Left cardiac atrium (tissue), 4 donors: ENCODE measurements at places on chromosomes 16 and 17.

GRCh38 chr17:59839651-59840328 lies 53.0 kb downstream of the TUBD1 start:
- no peak for DNase-seq

GRCh38 chr17:81182596-81182995 lies 16.6 kb upstream of the AATK start:
- DNase-seq: no peak

- DNase-seq: no peak
Observed at GRCh38 chr17:40497695-40498094, 3.7 kb downstream of the TNS4 start.

GRCh38 chr16:31071861-31072260 lies 2.2 kb downstream of the ZNF668 start:
- no peak for DNase-seq

DNA sequence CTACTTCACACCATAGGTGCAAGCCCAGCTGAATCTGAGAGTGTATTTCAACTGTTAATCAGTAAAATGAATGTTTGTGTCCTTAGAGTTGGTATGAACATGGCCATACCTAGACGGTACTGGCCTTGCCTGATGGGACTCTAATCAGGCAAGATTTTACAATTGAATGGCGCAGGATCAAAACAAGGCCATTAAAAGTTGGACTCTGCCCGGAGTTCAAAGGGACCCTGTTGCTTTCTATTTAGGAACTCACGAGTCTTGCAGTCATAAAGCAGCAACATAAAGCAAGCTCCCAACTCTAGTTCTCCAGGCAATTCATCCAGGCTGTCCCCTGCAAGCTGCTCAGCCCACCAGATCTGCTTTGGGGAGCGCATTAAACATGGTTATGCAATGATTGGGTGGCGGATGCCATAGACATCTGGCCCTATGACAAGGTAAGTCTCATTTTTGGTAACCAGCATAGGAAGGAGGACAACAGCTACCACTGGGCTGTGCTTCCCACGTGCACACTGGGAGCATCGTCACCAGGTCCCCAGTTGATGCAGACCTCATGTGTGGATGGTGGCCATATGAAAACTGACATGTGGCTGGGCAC lies 8.8 kb downstream of the TMEM186 start:
- DNase-seq: no peak

DNA sequence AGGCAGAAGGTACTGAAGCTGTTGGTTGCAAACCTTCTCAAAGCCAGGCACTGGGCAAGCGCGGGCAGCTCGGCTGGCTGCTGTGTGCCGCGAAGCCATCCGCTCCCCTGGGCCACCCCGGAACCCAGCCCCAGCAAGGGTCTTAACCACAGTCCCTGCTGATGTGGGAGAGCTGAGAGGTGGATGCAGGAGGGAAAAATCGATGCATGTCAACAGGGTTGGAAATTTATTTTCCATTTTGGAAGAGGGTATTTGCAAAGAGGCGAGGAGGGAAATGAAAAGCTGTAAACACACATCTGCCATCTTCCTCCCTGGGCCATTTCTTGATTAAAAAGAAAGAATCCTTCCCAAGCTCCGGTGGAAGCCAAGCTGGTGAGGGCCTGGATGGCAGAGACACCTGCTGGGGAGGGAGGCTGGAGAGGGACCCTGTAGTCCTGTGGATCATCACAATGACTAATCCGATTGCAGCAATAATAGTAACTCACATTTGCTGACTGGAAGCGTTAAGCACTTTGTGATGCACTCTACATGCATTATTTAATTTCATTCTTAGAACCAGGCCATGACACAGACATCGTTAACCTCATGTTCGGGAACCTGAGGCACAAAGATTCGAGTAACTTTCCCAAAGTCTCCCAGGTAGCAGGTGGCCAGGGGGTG lies 13.9 kb upstream of the TBX2 start:
- DNase-seq: no peak

- DNase-seq: peak; percentile 72
Observed at GRCh38 chr17:19386974-19387920, at the start of gene MFAP4. MFAP4 (minus strand) TSS chr17:19387190; CDS start chr17:19387155, 35 bp downstream.

GRCh38 chr16:20849589-20850390 lies 43.5 kb downstream of the REXO5 start:
- DNase-seq: peak; percentile 69

GRCh38 chr17:79612468-79613194 lies 1.8 kb upstream of the RBFOX3 start:
- DNase-seq: no peak

DNA sequence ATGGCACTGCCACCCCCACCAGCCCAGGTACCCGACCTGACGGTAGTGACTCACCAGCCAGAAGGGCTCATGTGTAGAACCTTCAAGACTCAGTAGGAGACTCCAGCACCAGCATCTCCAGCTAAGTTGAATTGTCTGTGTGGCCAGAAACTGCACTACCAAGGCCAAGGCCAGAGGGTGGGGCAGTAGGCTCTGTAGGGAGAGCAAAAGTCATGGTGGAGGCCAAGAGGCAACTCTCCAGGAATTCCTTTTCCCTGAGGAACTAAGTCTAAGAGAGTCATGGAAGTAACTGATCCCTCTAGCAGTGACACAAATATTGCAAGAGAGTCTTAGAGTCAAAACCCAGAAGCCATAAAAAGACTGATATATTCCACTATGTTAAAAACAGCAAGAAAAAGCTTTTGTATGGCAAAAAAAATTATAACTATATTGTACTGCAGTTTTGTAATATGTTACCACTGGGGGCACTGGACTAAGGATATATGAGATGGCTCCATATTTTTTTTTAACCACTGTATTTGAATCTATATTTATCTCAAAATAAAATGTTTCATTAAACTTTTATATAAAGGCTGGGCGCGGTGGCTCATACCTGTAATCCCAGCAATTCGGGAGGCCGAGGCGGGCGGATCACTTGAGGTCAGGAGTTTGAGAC lies 30.2 kb upstream of the GUCY2D start:
- no peak for DNase-seq

- no peak for DNase-seq
Observed at GRCh38 chr16:15671530-15672117, 21.6 kb downstream of the NDE1 start.

DNA sequence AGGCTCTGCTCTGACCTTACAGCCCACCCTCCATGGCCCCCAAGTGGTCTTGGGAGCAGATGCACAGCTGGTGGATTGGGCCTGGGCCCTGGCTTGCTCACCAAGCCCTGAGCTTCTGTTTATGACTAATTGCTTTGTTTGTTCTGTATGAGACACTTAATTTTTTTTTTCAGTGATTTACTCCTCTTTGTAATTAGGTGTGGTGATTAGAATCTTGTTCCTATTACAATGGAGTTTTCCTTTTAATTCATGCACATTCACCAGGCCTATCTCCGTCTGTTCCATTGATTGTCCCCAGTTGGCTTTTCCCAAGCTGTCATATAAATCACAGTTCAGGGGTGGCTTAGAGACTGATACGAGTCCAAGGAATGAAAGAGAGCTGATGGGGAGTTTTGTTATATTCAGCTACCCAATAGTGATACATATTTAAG lies 242.3 kb downstream of the CCDC182 start:
- DNase-seq: no peak

DNA sequence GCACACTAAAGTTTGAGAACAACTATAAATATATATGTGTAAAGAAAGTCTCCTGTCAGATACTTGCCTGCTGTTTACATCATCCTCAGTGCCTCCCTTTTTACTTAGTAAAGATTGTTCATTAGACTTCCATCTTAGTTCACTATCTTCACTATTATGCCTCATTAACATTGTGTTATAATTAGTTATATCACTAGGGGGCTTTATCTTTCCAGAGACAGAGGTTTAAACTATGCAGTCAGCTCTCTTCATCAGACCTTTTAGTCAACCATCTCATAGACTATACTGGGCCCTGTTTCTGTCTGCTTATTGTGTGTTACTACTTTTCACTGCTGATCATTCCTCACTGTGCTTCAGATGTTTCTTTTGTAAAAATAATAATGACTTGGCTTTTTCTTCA lies 630.8 kb upstream of the KIF2B start:
- DNase-seq: no peak

DNA sequence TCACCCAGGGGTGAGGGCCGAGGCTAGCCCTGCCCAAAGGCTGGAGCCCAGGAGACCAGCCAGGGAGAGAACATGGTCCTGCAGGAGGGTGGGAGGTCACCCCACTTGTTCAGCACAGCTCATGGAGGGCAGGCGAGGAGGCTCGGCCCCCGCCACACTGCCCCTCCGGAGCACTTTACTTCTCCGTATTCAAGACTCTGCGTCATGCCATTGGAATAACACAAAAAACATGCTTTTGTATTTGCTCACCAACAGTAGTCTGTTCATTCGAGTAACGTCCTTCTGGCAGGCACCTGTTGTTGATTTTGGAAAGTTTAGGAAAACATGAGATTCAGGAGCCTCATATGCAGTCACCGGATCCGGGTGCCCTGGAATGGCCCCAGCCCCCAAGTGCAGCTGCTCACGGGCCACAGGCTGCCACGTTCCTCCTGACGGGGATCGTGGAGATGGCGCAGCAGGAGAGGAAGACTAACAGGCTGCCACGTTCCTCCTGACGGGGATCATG lies 81.1 kb upstream of the DNAH17 start:
- no peak for DNase-seq

- DNase-seq: no peak
Observed at GRCh38 chr17:2862197-2862596, 66.0 kb downstream of the RAP1GAP2 start.

DNA sequence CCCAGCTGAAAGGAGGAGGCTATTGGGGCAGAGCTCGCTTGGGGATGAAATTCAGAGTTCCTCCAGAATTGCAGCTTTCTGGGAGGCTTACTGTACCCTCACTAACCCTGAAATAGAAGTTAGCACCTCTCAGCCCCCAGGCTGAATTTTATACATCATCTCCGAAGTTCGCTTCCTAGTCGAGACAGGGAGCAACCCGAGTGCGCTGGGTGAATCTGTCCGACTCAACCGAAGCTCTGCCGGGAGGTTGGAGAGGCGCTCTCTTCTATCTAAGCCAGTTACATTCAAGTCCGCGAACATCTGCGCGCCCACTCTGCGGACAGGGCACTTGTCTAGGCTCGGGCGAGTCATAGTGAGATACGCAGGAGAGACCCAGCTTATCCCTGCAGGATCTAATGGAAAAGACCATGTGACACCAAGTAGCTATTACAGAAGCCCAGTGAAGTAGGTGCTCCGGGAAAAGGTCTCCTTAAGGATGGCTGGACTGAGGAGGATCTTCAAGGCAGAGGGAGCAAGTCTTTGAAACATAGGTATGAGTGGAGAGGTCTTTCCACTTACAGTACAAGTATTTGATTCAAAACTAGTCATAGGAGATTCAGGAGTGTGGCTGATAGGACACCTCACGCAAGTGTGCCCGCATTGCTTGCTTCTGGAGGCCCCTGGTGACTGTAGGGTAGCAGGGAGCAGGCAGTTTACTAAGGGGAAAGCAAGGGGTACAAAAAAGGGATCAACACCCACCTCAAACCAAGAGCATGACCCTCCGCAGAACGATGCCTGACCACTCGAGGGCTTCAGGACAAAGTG lies 646 bp upstream of the HES7 start:
- no peak for DNase-seq

GRCh38 chr16:51337662-51338061 lies 186.6 kb upstream of the SALL1 start:
- DNase-seq: no peak
